ENCODE measurements at places on chromosomes 4 and X.

- no peak for DNase-seq
Observed at GRCh38 chr4:95693594-95693993, 144.8 kb upstream of the UNC5C start.

DNA sequence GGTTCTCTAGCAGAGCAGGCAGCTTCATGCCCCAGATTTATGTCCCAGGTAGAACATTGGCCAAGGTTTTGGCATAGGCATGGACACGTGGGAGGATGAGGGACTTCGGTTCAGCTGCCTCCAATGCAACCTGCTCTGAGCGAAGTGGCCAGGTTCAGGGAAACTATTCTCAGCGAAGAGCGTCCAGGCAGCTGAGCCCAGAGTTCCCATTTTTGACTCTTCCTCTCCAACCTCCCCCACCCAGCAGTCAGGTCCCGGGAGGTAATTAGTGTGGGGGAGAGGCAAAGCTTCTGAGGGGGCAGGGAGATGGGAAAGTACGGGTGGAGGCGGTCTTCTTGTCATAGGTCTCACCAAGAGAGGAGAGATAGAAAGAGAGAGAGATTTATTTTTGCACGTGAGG is 1.0 kb downstream of the GABRA4 start:
- DNase-seq = no peak

GRCh38 chr4:2961811-2962441 is 1.3 kb downstream of the NOP14 start:
- no peak for DNase-seq

GRCh38 chr4:71609167-71609566 is 174.7 kb downstream of the GC start:
- no peak for DNase-seq

- no peak for DNase-seq
Observed at GRCh38 chr4:26093551-26093950, 179.5 kb downstream of the SMIM20 start.

- no peak for DNase-seq
Observed at GRCh38 chr4:77190053-77190452, 33.0 kb downstream of the CCNG2 start.

DNA sequence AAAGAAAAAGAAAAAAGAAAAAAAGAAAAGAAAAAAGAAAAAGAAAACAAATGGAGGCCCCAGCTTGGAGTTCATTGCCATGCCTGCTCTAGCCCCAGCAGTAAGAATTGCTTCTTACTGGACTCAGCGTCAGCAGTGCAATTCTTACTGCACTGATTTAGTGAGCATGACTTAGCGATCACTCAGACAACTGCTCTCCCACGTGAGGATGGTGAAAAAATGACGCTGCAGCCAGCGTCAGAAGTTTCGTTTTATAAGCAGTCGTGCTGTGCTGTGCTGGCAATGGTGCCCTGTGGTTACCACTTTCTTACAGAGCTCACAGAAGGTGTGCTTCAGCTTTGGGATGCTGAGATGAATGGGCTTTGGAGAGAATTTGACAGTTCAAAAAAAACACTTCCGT is 68.3 kb upstream of the DDX3X start:
- DNase-seq = no peak

DNA sequence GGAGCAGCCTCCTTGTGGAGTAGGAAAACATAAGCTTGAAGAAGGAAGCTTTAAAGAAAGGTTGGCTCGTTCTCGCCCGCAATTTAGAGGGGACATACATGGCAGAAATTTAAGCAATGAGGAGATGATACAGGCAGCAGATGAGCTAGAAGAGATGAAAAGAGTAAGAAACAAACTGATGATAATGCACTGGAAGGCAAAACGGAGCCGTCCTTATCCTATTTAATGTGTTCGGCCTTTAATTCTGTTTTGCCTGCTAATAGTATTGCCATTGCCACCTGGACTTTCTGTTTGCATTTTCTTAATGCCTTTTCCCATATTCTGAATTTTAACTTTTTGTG is 1.4 kb downstream of the TCEAL1 start:
- no peak for DNase-seq
